DMS 273 treated with DMSO at 0.1 percent for 48 hours (cell line): ENCODE measurements at places on chromosomes 7 and 10.

GRCh38 chr10:53622201-53622600, 849.6 kb upstream of the MBL2 start:
- DNase-seq, result no peak

DNA sequence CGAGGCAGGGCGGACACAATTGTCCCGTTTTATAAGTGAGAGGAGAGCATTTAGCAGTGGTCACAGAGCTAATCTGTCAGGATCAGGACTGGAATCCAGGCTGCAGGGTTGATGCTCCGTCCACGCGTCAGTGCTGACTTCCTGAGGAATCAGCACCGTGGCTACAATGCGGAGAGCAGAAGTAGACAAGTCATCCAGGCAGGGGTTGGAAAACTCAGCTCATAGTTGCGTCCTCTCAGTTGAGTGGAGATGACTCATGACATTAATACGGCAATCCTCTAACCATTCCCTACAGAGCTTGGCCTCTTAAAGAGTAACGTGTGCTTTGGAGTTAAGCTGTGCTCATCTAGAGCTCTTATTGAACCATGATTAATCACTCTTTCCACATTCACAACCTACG, 17.1 kb upstream of the HTR5A start:
- DNase-seq, result no peak

GRCh38 chr7:157468221-157469111, 131.7 kb downstream of the DNAJB6 start:
- no peak for DNase-seq

GRCh38 chr7:22402250-22402649, 45.3 kb upstream of the RAPGEF5 start:
- DNase-seq, result no peak

GRCh38 chr7:22572292-22572691, 72.3 kb upstream of the STEAP1B start:
- no peak for DNase-seq

DNA sequence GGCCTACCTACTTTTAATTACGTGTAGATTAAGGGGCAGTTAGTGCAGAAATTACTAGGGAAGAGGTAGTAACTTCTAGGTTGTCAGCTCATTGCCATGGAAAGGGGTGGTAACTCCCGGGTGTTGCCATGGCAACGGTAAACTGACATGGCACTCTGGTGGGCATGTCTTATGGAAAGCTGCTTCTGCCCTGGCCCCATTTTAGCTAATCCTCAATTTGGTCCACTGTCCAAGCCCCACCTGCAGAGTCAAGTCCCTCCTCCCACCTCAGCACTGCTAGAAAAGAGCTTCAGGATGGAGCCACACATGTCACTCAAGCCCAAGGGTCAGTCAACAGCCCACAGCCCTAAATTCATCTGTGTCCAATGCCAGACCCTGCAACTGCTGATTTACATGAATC, 7.5 kb upstream of the ZKSCAN1 start:
- DNase-seq, result no peak

GRCh38 chr7:151632750-151633515, 113.2 kb upstream of the RHEB start:
- DNase-seq, result no peak

GRCh38 chr10:46077141-46077554, 31.1 kb upstream of the MSMB start:
- DNase-seq, result no peak
